ENCODE measurements at places on chromosomes 2 and 18.

GRCh38 chr2:237603718-237604362 is 13.3 kb upstream of the RAB17 start:
- peak; percentile 48 for DNase-seq

GRCh38 chr2:86037141-86037794 is 68.4 kb downstream of the POLR1A start:
- DNase-seq = peak; percentile 75

- DNase-seq = no peak
These were observed 2.1 kb downstream of the TSHZ1 start for GRCh38 chr18:75212751-75213090.

GRCh38 chr2:111982822-111983221 is 72.2 kb upstream of the TMEM87B start:
- no peak for DNase-seq

DNA sequence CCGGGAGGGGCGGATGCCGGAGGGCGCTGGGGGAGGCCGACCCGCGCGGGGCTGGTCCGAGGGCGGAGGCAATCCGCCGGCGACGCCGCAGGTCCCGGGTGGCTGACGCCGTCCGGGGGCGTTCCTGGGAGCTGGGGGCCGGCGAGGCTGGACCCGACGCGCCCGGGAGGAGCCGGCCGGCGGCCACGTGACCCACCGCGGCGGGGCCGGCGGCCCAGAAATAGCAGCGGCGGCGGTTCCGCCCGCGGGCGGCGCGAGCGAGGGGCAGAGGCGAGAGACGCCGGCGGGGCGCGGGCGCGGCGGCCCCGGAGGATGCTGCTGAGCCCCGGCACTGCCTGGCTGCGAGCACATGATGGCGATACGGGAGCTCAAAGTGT is at the start of gene RAB31:
TSS of gene RAB31 (plus strand) at position 245 of the 377 bp plus-strand sequence. CDS start at position 350, 105 bp downstream.
- DNase-seq = peak; percentile 55

DNA sequence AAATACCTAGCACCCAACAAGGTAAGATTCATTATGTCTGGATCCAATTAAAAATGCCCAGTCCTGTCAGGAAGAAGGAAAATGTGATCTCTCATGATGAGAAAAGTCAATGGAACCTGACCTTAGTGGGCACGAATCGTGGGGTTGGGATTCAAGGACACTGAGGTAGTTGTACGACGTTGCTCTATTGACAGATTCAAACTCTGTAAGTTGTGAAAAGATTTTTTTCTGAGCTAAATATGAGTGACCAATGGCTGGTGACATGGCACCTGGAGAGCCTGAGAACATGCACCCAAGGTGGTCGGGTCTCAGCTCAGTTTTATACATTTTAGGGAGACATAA is 148.2 kb downstream of the NDUFA10 start:
- DNase-seq = no peak

DNA sequence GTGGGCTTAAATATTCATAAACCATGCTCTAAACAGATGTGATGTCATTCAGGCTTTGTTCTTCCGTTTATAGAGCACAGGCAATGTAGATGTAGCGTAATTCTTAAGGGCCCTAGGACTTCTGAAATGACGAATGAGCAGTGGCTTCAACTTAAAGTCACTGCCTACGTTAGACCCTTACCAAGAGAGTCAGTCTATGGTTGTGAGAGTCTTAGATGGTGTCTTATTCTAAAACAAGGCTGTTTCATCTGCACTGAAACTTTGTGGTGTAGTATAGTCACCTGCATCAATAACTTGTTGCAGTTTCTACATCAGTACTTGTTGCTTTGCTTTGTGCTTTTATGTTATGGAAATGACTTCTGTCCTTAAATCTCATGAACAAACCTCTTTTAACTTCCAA is 56.0 kb downstream of the PIK3C3 start:
- DNase-seq = no peak
